GM23338 (cell line): ENCODE measurements at places on chromosomes 12 and 14. TPM values are rescaled to one million over a fixed set of nuclear protein-coding genes. Genes with fewer than 3 reads are reported as not detected.

LRR1 gene
- 37.7 and 41.9 TPM in 2 replicates for polyA plus RNA-seq

SYNDIG1L gene
- polyA plus RNA-seq, result 0.65 and 1.4 TPM in 2 replicates

ENDOU gene
- not detected in 2 replicates for polyA plus RNA-seq

MDP1 gene
- polyA plus RNA-seq, result 24.7 and 31.1 TPM in 2 replicates

NRIP2 gene
- 0.40 and 0.66 TPM in 2 replicates for polyA plus RNA-seq

SLC6A15 gene
- 11.7 and 12.1 TPM in 2 replicates for polyA plus RNA-seq

RASAL1 gene
- polyA plus RNA-seq, result 2.6 and 2.7 TPM in 2 replicates

ABCC9 gene
- 0.02 TPM in 1 of 2 replicates, not detected in the other for polyA plus RNA-seq

RTN1 gene
- polyA plus RNA-seq, result 3.1 and 4.2 TPM in 2 replicates

CLEC1B gene
- polyA plus RNA-seq, result not detected in 2 replicates

CACNA2D4 gene
- polyA plus RNA-seq, result 0.24 TPM in 1 of 2 replicates, not detected in the other

RNASE3 gene
- polyA plus RNA-seq, result not detected in 2 replicates

GIT2 gene
- polyA plus RNA-seq, result 9.4 and 15.8 TPM in 2 replicates

LHX5 gene
- polyA plus RNA-seq, result 0.16 and 0.18 TPM in 2 replicates

ZNF385A gene
- polyA plus RNA-seq, result 19.6 and 21.7 TPM in 2 replicates

TDG gene
- polyA plus RNA-seq, result 63.2 and 66.2 TPM in 2 replicates

CLEC7A gene
- polyA plus RNA-seq, result 0.09 and 0.39 TPM in 2 replicates
